BJ (cell line): ENCODE measurements at places on chromosomes 13 and 19. TPM values are rescaled to one million over a fixed set of nuclear protein-coding genes. Genes with fewer than 3 reads are reported as not detected.
A peak's percentile ranks its signal among the peaks of the same experiment; 100 is the strongest.

The GJB6 gene
- not detected in 2 replicates for polyA plus RNA-seq

- DNase-seq = no peak
Observed at GRCh38 chr13:48508011-48508410, 24.9 kb downstream of the RCBTB2 start.

DNA sequence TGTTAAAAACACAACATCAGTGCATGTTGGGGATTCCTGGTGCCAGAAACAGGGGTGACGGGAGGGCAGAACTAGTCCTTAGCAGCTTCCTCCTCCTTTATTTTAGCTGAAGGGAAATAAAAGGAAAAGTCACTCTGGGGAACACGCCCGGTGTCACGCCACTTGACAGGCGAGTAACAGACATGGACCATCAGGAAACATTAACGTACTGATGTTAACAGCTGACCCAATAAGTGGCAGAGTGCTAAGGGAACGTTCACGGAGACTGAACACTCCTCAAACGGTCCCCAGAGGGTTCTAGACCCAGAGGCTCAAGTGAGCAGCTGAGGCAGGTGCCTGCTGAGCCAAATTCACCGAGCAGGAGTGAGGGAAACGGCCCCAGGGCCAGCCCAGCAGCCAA lies 13.9 kb upstream of the EIF3G start:
- DNase-seq = no peak

GRCh38 chr19:5308451-5309437 lies 31.9 kb downstream of the PTPRS start:
- no peak for DNase-seq

The ADGRE3 gene
- polyA plus RNA-seq = not detected in 2 replicates

GRCh38 chr19:4064496-4065260 lies 2.0 kb downstream of the ZBTB7A start:
- no peak for DNase-seq

The RTBDN gene
- polyA plus RNA-seq = 0.31 TPM in 1 of 2 replicates, not detected in the other

The UBL5 gene
- 506 and 578 TPM in 2 replicates for polyA plus RNA-seq

- DNase-seq = no peak
Observed at GRCh38 chr19:32350987-32351348, 5.6 kb downstream of the ZNF507 start.

The YJU2 gene
- polyA plus RNA-seq = 12.4 and 14.5 TPM in 2 replicates

The STARD13 gene
- polyA plus RNA-seq = 18.0 and 21.2 TPM in 2 replicates

- no peak for DNase-seq
Observed at GRCh38 chr13:73535341-73535740, 476.5 kb downstream of the KLF5 start.

The SGCG gene
- 0.29 and 0.34 TPM in 2 replicates for polyA plus RNA-seq

GRCh38 chr13:73215823-73216222 lies 157.0 kb downstream of the KLF5 start:
- peak; percentile 63 for DNase-seq

DNA sequence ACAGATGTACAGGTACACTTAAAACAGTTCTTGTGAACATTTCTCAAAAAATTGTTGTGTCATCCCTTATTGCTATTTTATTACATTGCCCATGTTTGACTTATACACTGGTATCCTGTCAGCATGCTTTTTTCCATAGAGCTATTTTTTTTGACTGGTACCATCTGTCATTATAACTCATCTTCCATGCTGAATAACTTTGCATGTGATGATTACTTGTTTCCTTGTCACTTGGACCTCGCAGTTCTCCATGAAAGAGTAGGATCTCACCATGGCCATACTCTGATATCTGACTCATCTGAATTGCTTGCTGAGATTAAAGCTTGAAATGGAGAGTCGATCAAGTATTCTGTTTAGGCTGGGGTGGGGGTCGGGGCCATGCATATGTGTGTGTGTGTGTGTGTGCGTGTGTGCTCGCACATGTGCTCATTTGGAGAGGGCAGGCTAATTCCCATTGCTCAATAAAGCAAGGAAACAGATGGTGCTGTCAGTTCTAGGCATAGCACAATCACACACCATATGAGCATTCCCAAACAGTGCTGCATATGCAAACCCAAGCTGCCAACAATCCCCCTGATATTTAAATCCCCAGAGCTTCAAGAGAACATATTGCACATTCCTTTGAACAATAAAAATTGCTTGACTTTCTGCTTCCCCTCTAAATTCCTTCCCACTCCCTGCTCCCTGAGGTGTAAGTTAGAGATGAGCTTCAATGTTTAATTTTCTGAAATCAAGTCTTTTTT lies 62.9 kb downstream of the NHLRC3 start:
- DNase-seq = no peak

DNA sequence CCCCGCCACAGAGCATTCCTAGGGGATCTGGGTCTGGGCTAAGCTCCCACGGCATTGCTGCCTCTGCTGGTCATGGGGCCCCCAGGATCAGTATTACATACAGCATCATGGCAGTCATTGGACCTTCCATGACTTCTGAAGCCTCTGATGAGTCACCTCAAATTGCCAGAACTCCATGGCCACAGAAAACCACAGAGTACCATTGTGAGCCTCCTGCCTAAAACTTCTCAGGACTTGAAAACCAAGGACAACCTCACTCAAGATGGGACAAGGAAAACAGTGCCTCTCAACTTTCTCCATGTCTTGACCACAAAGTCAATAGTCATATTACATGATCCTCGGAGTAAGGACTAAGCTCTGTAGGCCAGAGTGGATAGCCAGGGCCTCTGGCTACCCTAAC lies 306.0 kb downstream of the GPC5 start:
- DNase-seq = no peak

DNA sequence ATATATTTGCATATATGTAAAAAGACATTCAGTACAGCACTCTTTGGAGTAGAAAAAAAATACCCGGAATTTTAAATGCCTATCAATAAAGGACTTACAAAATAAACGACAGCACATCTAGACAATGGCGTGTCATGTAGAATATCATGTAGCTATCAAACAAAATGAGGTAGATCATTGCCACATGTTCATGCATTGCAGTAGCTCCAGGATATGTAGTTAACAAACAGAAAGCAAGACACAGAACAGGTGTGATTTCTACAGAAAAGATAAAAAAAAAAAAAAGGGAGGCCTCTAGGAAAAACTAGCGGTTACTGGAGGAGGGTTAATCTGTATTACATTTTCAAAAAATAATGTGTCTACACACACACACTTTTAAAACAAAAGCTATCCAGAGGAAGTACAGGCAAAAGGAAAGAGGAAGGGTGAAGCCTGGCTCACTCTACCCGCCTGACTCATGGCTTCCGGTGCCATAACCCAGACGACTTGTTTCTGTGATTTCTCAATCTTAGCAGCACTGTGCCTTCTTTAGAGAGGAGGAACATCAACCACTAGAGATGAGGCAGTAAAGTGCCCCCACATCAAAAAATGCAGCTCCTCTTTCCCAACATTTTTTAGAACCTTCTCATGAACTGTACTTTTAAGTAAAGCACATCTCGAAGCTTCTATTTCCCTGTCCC lies 6.9 kb downstream of the KCTD12 start:
- DNase-seq = no peak

GRCh38 chr13:40968416-40969000 lies 50.6 kb downstream of the ELF1 start:
- no peak for DNase-seq

The IGFL3 gene
- polyA plus RNA-seq = not detected in 2 replicates

GRCh38 chr19:51470966-51471365 lies 7.4 kb upstream of the CEACAM18 start:
- no peak for DNase-seq

DNA sequence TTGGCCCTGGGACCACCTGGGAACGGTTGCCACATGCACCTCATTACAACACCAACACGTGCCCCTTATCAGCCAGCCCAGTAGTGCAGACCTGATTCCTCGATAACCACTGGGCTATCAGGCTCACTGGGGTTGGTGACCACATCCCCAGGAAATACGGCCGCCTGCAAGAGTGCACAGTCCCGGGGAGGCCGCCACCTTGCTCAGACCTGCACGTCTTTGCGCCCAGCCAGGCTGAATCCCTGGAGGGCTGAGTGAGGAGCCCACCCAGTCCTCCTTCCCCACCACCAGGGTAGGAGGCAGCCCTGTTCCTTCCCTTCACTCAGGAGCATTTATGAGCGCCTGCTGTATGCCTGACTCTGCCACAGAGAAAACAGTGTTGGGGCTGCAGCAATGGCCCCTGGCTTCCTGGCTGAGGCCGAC lies 67.8 kb downstream of the CEBPG start:
- no peak for DNase-seq

DNA sequence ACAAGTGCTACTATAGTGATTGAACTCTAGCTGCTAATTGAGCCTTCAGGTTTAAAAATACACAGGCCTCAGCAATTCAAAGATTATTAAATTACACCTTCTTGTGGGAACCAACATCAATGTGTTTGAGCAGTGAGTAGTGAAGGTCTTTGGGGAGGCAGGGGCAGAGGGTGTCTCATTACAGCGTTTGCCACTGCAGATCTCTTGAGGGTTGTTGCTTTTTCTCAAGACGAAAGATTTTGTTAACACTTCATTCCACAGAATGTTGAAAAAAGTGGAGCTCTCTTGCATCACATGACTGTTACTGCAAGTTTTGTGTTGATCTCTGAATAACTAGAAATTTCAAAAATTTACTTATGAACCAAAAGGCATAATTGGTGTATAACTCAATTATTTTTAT lies 253.6 kb downstream of the ATP8A2 start:
- DNase-seq = no peak

DNA sequence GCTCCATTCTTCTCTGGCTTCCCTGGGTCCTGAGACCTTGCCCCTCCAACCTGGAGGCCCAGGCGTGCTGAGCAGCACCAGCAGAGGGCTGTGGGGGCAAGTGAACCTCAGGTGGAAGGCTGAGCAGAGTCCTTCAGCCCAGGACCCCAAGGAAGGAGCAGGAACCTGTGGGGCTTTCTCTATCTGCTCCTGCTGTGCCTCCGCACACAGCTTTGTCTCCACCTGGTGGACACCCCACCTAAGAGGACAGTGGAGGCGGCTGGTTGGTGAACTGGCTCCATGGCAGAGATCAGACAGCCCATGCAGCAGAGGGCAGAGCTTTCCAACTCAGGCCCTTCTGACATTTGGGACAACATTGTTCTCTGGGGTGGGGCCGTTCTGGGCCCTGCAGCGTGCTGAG lies 19.7 kb downstream of the ZFR2 start:
- DNase-seq = no peak

The FOXO1 gene
- polyA plus RNA-seq = 3.5 and 5.3 TPM in 2 replicates

DNA sequence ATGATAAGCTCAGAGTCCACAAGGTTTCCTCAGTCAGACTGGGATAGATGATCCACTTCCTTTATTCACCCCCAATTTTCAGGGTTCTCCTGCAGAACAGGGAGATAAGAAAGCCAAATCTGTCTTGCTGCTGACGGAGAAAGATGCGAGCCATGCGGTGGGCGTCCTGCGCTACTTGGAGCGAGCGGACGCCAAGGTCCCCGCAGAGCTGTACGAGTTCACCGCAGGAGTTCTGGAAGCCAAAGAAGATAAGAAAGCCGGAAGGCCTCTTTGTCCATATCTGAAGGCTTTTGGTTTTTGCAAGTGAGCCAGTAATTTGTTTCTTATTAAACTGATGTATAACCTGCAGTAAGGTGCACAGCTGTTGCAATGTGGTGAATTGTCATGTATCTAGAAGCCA lies 66.7 kb downstream of the SLC7A9 start:
- no peak for DNase-seq

GRCh38 chr13:75305059-75305458 lies 176.9 kb downstream of the TBC1D4 start:
- no peak for DNase-seq

- DNase-seq = no peak
Observed at GRCh38 chr13:77853703-77854102, 64.9 kb downstream of the EDNRB start.

DNA sequence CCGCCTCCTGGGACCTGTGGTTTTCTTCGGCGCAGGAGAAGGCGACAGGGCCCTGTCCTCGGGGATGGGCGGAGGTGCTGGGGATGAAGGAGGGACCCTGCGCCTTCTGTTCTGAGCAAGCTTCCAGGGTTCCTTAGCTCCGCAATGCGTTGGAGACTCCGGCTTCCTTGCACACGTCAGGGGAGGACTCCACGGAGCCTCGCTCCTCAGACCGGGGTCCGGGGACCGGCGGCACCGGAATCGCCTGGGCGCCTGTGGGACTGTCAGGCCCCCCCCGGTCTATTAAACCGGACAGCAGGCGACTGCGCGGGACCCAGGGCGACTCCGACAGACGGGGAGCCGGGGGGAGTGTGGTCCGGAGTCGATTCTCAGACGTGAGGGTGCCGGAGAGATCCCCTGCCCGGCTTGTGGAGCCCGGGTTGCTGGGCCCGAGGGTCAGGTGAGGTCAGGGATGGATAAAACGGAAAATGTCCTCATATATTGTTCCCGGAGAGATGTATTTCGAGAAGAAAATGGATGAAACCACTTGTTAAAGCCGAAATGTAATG lies 227.4 kb downstream of the TEX29 start:
- no peak for DNase-seq

- DNase-seq = no peak
Observed at GRCh38 chr13:51630288-51630615, 46.0 kb downstream of the WDFY2 start.

The WDR88 gene
- polyA plus RNA-seq = not detected in 2 replicates

DNA sequence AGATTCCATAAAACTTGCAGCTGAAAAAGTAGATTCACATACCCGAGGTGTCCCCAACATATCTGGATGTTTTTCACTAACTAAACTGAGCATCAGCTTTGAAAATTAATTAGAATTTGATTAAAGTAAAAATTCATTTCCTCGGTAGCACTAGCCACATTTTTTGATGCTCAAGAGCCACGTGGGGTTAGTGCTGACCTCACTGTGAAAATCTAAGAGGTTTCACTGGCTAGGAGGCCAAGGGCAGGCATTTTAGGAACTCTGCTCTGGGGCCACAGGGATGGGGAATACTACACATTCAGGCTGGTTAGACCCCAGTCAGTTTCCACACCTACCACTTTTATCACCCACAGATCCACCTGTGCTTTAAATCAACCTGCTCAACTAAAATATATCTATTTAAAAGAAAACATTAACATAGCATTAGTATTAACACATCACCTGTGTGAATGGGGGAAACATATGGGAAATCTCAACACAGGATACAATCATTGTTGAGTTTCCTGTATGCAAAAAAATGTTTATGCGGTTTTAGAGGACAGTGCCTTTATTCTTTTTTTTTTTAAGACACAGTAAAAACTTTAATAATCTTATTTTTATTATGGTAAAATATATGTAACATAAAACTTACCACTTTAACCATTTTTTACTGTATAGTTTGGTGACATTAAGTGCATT lies 45.5 kb downstream of the BRD4 start:
- no peak for DNase-seq

The ZIK1 gene
- 3.9 and 4.9 TPM in 2 replicates for polyA plus RNA-seq

The C19orf33 gene
- polyA plus RNA-seq = 0.28 and 0.88 TPM in 2 replicates
